ENCODE measurements at places on chromosomes 5 and 9.

- no peak for DNase-seq
Observed at GRCh38 chr9:36845844-36846243, 188.2 kb downstream of the PAX5 start.

DNA sequence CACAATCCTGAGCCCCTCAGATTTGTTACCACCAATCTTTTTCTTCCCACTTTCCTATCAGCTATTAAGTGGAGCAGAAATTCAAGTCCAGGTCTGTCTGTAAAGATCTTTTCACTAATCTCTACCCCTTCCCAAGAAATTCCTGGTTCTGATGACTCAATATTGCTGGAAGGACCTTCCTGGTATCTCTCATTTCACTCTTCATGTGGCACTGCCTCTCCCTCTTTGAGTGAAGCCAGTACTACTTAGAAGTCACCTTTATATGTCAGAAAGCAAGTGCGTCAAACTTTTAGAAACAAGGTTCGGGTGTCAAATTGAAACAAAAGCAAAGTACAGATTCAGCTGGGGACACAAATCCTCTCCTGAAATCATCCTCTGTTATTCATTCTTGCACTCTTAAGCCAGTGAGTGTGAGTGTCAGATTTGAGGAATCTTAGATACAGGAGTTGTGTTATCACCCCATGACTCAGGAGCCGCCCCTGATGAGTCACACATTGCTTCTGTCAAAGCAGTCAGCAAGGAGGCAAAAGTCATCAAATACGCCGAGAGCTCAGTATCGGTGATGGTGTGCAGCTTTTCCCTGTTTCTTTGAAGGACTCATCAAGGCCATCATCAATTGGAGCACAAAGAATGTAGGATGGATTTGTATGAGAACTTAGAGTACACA lies 313.0 kb downstream of the CETN3 start:
- DNase-seq = no peak

DNA sequence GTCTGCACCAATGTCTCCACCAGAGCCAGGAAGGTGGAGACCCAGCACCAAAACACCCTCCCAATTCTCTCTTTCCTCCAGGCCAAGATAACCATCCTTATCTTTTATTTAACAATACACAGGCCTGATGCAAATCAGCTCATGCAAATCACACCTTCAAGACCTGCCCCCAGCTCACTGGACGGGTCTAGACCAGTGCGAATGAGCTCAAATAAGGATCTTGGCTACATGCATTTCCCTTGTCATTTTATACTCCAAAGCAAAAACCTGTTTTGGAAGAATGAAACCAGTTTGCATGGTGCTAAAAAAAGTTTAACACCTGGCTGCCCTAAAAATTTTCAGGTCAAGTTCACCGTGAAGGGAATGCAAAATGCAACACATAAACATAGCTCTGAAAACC lies 31.9 kb upstream of the DAPK1 start:
- DNase-seq = no peak

DNA sequence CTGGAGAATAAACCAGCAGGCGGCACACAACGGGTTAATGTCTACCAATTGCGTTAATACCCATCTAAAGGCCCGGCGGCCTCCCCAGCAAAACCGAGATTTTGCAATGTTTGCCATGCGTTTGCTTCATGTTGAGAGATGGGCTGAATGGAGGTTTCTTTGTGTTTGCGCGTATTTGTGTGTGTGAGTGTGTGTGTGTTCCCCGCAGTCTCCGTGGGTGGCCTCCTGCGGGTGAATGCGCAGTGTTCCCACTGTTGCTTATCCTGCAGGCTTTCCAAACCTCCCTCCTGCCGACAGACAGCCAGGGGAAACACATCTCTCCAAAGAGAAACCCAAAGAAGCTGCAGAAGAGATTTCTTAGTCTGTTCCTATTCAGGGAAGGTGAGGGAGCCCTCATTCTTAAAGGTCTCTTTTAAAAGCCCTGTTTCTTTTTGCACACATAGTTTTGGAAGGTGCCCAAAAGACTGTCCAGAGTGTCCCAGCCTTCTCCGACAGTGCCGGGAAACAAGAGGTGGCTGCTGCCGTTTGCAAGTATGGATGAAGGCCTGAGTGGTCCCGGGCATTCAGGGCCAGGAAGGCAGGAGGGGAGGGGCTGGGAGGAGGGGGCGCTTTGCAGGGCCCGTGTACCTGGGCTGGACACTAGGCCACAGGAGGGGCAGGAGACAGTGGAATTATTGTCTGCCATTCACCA lies 103.8 kb upstream of the ERCC6L2 start:
- no peak for DNase-seq

- DNase-seq = no peak
Observed at GRCh38 chr9:94867281-94867841, 140.9 kb downstream of the AOPEP start.

GRCh38 chr9:114742947-114743346 lies 61.0 kb upstream of the TEX48 start:
- no peak for DNase-seq

DNA sequence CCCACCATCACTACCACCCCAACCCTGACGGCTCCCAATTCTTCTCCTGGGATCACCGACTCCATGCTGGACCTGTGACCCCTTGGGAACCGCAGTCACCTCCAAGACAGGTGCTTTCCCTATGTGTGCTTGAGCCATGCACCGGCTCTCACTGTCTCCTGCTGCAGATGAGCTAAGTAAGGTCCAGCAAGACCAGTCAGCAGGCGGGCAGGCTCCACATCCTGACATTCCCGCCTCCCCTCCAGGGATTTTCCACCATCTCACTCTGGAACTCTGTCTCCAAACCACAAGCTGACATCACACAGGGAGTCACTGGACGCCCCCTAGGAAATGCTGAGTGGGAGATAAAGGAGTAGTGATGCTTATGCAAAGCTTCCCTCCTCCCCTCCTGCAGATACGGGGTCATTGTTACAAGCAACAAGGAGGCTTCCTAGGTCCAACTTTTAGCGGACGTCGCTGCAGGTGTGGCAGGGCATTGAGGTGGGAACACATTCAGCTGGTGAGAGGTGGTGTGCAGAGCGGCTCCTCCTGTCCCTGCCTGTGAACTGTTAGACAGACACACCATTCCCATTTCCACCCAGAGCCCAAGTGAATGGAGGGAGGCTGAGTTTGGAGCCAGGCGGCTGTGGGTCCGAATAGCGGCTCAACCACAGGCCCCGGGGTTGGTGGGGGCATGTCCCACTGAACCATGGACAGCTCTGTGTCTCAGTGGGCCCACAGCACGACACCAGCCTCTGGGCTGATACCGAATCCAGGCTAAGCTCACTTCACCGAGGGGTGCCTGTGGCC lies 129.2 kb upstream of the PHYKPL start:
- no peak for DNase-seq

- no peak for DNase-seq
Observed at GRCh38 chr9:125633116-125633745, 73.8 kb downstream of the MAPKAP1 start.

DNA sequence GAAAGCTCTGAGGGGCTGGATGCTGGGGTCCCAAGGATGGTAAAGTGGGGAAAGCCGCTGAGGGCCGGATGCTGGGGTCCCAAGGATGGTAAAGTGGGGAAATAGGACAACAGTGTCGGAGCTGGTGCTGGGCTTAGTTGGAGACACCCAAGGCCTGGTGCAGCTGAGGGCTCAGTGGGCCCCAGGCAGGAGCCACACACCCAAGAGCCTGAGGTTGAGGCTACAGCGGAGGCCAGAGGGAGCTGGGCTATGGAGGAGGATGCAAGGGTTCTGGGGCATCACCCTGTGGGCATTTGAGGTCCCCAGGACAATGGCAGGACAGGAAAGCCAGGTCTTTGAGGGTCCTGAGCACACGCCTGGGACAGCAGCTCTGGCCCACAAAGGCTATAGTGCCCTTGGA lies 19.1 kb upstream of the SLC9A3 start:
- DNase-seq = no peak

DNA sequence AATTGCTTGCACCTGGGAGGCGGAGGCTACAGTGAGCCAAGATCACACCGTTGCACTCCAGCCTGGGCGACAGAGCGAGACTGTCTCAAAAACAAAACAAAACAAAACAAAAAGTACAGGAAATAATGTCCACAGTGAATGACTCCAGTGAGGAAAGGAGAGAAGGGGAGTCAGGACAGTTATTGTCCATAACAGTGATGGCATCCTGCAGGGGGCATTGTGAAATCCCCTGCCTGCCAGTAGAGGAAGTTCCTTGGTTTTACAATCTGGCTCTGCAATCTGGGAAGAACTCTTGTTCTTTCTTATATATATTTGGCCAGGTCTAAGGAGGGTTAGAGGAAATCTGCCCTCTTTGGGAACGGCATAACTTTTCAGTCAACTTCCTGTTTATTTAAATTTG lies 8.2 kb downstream of the SH3GL2 start:
- DNase-seq = no peak

DNA sequence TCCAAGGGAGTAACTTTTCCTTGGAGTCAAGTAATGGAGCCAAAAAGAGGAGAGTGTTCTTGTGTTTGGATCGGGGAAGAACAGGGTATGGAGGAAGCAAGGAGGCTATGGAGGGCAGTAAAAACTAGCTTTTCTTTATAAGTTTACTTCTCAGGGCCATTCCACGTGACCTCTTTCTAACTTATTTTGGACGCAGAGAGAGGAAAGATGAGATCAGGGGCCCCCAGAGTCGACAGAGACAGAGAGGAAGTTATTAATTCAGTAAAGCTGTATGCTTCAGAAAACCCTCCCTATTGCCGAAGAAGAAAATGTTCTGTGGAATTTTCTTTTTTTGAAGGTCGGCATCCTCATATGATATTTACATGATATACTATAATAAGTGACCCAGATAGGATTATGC lies 233.8 kb upstream of the MPDZ start:
- DNase-seq = no peak

DNA sequence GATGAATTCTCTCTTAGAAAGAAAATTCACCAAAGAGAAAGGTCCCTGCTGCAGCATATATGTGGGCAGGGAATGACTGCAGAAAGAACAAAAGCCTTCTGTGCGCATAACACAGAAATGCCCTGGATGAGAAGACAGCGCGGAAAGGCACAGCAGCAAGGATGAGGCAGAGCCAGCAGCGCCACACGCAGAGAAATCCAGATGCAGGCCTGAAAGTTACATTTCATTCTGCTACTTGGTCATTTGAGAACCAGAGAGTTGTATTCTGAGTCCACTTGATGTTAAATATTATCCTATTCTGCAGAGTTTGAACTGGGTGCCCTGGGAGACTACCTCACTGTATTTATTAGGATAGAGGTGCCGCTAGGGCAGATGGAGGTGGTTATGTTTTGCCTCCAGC lies 68.5 kb downstream of the GLDC start:
- no peak for DNase-seq

DNA sequence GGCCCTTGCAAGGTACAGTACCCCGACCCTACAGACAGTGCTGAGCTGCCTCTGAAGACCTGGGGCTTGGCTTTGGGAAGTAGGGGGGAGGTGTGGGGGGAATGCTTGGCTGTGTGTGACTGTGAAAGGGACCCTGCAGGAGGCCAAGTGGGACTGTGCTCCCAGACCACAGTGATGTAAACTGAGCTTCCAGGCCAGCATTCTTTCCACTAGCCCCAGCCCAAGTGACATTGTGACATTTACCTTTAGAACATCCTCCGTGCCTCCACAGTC lies 31.2 kb downstream of the HMCN2 start:
- no peak for DNase-seq

- no peak for DNase-seq
Observed at GRCh38 chr5:123545506-123545905, 33.5 kb downstream of the CSNK1G3 start.

DNA sequence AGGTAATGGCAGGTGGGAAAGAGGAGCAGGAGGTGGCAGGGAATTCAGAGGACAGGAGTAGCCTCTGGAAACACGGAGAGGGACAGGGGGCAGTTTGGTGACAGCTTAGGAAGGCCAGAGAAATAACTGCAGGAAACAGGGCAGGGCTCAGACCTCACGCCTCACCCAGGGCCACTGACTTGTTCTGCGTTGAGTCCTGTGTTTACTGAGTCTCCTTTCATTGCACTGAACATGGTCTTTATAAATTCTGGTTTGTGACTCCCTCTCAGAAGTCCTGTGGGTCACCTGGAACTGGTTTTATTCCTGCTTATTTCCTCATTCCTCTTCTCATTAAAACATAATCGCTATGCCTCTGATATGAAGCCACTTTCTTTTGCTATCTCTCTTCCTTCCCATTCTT lies 55.2 kb upstream of the ZNF622 start:
- no peak for DNase-seq

DNA sequence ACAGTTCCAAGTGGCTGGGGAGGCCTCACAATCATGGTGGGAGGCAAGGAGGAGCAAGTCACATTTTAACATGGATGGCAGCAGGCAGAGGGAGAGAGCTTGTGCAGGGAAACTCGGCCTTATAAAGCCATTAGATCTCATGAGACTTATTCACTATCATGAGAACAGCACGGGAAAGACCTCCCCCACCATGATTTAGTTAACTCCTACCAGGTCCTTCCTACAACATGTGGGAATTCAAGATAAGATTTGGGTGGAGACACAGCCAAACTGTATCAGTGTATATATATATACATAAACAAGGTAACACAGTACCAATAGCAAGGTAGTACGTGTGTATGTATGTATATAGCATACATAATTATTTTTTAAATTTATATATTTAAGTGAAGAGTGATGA lies 50.9 kb downstream of the NFX1 start:
- DNase-seq = no peak

DNA sequence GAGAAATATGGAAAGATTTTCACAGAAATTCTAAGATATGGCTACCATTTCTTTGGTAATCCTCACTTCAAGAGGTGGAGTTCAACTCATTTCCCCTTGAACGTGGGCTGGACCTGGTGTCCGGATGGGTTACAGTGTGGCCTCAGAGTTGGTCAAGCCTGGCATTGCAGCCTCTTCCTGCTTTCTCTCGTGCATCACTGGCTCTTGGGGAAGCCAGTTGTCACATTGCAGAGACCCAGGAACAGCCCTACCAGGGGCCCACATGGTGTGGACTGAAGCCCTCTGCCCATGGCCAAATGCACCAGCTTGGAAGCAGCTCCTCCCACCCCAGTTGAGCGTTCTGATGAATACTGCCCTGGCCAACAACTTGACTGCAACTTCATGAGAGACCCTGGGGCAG lies 47.7 kb upstream of the FCN1 start:
- no peak for DNase-seq

GRCh38 chr5:659496-660263 lies 33.5 kb downstream of the TPPP start:
- no peak for DNase-seq

DNA sequence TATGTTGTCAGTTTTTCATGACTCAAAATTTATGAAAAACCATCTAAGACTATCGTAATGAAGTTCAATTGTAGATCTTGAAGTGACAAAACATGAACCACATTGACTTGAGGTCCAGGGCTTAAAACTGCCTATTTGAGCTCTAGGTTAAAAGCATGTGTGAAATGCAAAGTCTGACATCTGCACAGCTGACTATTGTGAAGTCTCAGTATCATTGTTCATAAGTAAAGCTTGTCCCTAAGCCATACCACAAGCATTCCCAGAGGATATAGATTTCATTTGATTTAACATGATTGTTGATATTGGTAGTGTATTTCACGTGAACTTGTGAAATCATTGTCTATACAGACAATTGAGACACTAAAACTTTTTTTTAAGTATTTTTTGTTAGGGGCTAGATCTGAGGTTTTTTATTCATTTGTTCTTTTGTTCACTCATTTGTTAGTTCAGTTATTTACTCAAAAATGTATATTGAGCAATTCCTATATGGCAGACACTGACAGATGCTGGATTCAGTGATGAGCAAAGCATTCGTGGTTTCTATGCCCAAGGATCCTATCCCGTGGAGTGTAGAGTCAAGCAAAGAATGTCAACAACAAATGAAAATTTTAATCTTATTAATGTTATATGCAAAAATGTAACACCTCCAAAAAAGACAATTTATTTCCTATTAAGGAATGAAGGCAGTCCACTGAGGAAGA lies 485.2 kb downstream of the RAB3C start:
- no peak for DNase-seq

Data from activated CD4-positive, alpha-beta T cell treated with anti-CD3 and anti-CD28 coated beads, Interleukin-2, amount 50 U/mL, for 4 hours (primary cell).